GM19239 (cell line): ENCODE measurements at places on chromosomes 5 and 9.
A peak's percentile ranks its signal among the peaks of the same experiment; 100 is the strongest.

DNA sequence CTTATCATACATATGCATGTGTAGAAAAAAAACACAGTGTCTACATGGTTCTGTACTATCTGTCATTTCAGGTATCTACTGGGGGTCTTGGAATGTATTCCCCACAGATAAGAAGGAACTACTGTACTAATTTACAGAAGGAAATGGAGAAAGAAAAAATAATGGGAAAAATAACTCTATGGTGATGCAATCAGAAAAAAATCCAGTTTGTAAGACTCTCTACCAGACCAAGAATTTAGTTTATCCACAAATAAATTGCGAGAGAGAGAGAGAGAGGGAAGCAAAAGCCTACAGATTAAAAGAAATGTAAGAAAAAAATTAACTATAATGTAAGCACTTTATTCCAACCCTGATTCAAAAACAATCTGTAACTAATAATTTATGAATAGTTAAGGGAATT, 708.6 kb upstream of the ZNF608 start:
- no peak for DNase-seq

DNA sequence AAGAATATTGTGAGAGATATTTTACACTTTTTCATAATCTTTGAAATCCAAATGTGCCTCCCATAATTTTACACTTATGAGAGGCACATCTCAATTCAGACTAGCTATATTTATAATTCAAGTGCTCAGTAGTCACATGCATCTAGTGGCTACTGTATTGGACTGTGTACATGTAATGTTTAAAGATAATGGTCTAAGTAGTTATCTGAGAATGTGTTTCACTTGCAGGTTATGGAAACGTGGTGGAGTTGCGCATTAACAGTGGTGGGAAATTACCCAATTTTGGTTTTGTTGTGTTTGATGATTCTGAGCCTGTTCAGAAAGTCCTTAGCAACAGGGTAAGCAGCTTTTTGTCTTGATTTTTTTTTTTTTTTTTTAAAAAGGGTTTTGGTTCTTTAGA, 28.8 kb downstream of the G3BP1 start:
- no peak for DNase-seq

DNA sequence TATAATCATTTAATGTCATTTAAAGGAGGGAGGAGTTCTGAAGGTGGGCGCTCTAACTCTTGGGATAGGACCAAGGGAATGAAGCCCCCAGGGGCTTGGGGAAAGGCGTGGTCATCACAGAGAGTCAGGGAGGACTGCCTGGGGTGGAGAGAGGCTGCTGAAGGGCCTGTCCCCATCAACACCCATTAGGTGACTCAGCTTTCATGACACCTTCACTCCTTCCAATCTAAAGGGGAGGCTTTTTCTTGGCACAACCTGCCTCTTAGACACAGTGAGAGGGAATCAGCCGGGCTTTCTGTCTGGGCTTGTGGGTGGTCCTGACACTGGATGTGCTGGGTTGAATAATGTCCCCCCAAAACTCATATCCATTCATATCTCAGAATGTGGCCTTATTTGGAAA, 31.4 kb upstream of the ANKRD33B start:
- no peak for DNase-seq

GRCh38 chr9:98642661-98643312, 65.9 kb downstream of the GABBR2 start:
- no peak for DNase-seq

- DNase-seq: peak; percentile 27
Measured at GRCh38 chr5:78537821-78538220, 110.8 kb downstream of the LHFPL2 start.

DNA sequence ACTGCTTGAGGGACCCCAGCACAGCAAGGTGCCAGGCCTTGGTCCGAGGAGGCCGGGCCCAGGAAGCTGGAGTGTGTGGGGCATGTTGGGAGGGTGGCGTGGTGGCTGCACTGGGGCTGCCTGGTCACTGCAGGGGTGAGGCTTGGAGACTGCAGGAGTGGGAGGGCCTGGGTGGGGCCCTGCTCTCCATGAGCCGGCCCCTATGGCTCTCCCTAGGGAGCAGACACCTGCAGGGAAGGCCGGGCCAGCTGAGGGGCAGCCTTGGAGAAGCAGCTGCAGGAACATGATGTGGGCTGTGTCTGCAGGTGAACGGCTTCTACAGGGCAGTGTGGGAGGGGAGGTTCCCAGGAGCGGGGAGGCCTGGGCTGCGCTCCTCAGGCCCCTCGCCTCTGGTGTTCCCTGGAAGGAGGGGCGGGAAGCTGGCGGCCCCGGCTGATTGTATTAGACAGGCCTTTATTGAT, 41.7 kb upstream of the TMEM250 start:
- DNase-seq: no peak

DNA sequence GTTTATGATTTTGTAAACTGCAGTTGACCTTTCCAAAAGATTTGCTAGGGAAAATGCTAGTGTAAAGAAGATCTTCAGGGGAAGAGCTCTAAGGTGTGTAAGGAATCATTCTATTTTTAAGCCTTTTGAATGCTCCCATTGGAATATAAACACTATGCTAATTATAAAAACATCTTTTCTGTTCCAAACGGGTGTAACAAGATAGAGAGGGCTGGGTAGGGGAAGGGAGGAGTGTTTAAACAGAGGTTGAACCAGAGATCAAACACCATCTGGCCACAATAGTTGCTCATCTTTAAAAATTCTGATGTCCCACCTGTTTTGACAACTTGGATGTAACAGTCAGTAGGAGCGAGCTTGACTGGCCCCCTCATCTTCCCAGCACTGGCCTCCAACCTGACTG, 38.4 kb downstream of the ZNF618 start:
- DNase-seq: no peak

DNA sequence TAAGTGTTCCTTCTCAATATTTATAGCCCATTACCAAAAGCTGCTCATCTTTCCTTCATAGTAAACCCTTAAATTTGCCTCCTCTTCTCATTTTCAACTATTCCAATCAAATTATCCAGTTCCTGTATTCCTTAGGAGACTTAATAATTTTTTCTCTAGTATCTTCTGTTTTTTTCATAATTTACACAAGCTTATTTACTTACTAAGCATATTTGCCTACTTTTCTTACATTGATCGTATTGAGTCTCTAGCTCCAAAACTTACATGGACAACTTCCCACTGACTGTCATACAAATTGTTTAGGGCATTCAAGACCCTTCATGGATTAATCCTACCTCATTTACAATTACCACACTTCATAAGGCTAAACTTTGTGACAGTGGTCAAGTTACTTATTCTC, 3.6 kb downstream of the CERT1 start:
- DNase-seq: no peak

DNA sequence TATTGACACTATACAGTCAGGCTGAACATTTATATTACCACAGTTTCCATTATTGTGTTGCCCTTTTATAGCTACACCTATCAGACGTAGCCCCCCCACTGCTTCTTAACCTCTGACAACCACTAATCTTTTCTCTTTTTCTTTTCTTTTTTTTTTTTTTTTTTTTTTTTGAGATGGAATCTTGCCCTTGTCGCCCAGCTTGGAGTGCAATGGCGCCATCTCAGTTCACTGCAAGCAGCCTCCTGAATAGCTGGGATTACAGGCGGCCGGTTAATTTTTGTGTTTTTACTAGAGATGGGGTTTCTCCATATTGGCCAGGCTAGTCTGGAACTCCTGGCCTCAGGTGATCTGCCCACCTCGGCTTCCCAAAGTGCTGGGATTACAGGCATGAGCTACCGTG, 75.4 kb downstream of the UHRF2 start:
- no peak for DNase-seq

GRCh38 chr5:174572591-174572990, 151.8 kb upstream of the MSX2 start:
- no peak for DNase-seq

DNA sequence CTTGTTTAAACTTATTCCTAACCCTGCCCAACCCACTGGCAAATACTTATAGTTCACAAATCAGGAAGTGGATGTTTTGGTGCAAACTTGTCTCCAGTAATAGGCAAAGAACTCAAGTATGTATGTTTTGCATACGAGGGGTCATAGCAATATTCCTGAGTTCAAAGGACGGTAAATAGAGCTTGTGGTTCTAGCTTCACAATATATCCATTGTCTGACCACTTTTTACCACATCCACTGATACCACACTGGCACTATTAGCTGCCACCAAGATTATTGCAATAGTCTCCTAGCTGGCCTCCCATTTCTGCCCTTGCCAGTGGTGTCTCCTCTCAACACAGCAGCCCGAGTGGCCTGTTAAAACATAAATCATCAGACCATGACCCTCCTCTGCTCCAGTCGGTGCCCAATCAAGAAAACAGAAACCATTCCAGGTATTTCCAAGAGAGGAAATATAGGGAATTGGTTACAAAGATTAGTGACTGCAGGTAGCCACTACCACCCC, 17.0 kb downstream of the GRXCR2 start:
- no peak for DNase-seq

GRCh38 chr5:119019949-119020348, 31.6 kb upstream of the DTWD2 start:
- no peak for DNase-seq

DNA sequence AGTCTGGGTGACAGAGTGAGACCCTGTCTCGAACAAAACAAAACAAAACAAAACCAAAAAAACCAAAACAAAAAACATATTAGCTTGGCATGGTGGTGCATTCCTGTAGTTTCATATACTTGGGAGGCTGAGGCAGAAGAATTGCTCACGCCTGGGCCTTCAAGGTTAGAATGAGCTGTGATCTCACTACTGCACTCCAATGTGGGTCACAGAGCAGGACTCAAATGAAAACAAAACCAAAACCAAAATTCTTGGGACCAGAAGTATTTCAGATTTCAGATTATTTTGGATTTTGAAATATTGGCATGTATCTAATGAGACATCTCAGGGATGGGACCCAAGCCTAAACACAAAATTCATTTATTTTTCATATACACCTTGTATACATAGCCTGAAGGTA, 80.2 kb downstream of the TMC1 start:
- no peak for DNase-seq

DNA sequence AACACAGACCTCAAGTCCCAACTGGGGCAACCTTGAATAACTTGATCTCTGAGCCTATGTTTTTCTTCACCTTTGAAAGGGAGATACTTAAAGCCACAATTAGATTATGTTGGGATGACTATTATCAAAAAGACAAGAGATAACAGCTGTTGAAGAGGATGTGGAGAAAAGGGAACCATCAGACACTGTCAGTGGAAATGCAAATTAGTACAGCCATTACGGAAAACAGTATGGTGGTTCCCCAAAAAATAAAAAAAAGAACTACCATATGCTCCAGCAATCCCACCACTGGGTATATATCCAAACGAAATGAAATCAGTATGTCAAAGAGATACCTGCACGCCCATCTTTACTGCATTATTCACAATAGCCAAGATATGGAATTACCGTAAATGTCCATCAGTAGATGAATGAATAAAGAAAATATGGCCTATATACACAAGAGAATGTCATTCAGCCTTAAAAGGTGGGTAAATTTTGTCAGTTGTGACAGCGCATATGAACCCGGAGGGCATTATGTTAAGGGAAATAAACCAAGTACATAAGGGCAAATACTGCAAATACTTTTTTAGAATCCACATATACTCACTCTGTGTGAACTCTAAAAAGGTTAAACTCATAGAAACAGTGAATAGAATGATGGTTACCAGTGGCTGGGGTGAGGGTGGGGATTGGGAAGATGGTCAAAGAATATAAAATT, 12.7 kb downstream of the FAT2 start:
- DNase-seq: no peak

DNA sequence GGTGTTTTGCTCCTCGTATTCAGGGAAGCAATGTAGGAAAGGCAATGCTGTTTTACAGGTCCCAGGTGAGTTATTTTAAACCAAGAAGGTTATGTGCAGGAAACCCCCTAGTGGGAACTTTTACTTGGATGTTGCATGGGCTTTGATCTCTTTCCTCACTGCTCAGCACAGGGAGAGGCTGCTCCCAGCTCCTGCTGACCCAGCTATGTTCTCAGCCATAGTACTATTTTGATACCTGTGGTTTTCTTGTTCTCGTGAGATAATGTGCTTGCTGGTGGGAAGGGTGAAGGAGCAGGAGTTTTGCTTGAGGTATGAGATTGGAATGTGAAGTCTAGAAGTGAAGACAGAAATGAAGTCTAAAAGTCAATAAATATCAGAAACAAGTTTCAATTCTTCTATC, 265.6 kb upstream of the FBXL7 start:
- no peak for DNase-seq

DNA sequence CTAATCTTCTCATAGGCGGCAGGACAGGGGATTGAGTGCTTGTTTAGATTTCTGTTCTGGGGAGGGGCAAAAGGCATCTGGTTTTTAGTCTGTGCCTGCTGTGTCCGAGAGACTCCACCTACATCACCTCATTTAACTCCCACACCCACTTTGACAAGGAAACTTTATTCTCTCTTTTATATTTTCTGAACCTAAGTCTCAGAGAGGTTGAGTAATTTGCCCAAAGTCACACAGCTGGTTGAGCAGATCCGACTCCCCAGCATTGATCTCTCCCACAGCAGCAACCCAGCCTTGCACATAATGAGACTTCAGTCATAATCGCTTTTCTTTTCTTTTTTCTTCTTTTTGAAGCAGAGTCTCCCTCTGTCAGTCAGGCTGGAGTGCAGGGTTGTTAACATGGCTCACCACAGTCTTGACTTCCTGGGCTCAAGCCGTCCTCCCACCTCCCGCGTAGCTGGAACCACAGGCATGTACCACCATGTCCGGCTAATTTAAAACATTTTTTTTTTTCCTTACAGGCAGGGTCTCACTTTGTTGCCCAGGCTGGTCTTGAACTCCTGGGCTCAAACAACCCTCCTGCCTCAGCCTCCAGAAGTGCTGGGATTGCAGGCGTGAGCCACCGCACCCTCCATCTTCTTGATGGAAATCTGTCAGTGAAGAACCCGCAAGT, 36.5 kb upstream of the ANKRD33B start:
- no peak for DNase-seq

- DNase-seq: peak; percentile 69
Measured at GRCh38 chr5:174951151-174951780, 226.9 kb downstream of the MSX2 start.

DNA sequence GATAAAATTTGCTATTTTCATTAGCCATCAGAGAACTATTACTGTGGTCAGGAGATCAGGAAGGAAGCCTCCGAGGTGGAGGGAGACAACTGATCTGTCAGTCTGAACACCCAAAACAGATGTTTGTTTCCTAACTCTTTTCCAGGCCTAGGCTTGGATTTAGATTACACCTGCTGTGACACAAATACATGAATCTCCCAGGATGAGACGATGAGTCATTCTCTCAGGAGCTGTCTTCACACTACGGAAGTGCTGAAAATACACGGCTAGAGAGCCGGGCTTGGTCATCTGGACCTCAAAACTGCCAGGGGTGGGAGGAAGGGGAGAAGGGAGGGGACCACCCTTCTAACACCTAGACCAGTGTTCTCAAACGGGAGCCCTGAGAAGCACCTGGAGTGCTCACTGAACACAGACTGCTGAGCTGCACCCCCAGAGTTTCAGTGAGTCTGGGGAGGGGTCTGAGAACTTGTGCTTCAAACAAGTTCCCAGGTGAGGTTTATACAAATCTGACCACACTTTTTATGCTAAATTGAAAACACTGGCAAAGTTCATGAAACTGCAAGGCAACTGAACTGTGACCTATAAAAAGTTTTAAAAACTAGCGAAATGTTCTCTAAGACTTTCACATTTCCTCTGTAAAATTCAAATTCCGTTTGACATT, 80.3 kb upstream of the EQTN start:
- DNase-seq: no peak
